ENCODE measurements at places on chromosomes 2 and 18.

DNA sequence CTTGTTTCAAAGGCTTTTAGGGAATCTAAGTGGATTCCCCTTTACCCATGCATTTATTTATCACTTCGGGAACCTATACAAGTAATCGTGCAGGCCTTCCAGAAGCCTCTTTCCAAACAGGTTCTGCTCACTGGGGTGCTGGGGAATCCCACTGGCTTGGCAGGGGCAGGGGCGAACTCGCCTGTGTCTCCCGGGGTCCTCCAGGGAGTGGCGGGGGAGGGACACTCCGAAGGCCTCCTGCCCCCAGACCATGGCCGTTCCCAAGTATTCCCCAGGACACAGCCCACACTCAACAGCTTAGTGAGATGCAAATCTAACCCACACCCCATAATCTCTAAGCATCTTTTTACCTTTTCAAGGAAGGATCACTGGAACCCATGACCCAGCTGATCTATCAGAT lies 6.5 kb downstream of the DNMT3A start:
- no peak for DNase-seq
- no peaks in the 10 kb centered on the region for H3K36me3 ChIP-seq
- H3K27ac ChIP-seq: no peak overlapping the region
- H3K4me3 ChIP-seq: no peak overlapping the region
- peaks cover 15% of the 10 kb centered on the region for H3K4me1 ChIP-seq
- H3K27me3 ChIP-seq: no peaks in the 10 kb centered on the region

DNA sequence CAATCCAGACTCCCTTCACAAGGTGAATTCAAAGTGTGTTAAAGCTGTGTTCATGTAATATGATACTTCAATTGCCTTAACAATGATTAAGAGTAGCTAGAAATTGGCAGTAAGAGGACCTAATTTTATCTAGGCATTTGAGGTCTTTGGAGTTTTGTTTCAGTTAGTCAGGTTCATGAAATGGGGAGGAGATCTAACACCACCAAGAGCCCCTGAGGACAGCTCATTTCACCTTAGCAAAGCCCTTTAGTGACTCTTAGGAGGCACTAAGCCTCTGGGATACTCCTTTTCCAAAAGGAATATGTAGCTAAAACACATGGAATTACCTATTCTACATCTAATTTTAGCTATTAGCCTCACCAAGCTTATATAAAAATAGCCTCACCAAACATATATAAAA lies 716.5 kb upstream of the RAB6C start:
- no peaks in the 10 kb centered on the region for H3K4me1 ChIP-seq
- H3K27ac ChIP-seq: no peak overlapping the region
- H3K36me3 ChIP-seq: no peaks in the 10 kb centered on the region
- H3K4me3 ChIP-seq: no peak overlapping the region

DNA sequence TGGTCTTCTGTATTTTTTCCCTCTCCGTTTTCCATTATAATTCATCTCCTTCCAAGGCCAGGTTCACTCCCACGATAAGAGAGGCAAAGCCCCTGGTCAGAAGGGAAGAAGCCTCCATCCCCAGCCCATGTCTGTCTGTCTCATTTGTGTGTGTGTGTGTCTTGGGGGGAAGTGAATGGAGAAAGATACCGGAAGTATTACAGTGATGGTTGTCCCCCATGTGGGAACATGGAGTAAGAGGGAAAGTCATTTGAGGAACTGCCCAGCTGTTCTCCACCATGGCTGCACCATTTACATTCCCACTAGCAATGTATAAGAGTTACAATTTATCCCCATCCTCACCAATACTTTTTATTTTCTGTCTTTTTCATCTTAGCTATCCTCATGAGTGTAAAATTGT lies 113.6 kb upstream of the ATP8B1 start:
- peaks cover 9% of the 10 kb centered on the region for H3K4me1 ChIP-seq
- H3K27ac ChIP-seq: peak overlapping the region; percentile 48
- H3K36me3 ChIP-seq: no peaks in the 10 kb centered on the region

DNA sequence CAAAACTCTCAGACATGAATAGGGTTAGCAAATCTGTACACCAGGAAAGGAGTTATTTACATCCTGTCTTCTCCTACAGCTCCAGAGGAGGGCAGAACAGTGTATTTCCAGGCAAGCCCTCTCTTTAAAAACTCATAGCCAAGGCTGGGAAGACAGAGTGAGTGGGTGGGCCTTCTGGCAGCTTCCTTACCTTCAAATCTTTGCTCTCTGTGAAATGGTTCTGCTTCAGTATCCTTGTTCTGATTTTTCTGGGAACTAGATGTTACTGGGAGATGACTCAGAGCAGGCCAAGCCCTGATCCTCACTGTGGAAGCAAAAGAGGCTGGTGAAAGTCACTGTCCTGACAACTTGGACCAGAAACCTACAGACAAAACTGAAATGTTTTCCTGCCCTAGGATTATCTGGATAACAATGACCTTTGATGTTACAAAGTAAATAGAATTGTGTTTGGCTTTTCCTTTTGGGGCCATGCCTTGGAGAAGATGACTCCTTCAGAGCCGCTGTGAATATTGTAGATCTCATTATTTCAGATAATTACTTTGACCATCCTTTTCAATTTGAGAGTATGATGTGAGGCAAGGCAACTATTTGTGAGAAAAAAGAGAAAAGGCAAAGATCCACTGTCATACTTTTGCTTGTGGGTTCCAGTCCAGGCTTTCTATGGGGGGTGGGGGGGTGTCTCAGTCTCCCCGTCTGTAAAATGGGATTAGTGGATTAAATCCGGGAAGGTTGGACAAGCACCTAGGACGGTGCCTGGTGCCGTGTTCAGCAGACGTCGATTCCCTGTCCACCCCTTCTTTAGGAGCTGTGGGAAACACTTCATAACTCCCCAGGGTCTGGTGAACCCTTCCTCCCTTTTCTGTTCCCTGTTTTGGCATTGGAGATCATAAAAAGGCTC lies 644 bp upstream of the QPCT start:
- no peak overlapping the region for H3K4me3 ChIP-seq
- no peak for DNase-seq
- no peaks in the 10 kb centered on the region for H3K36me3 ChIP-seq
- no peaks in the 10 kb centered on the region for H3K27me3 ChIP-seq

GRCh38 chr18:48723016-48723415 lies 184.2 kb downstream of the CTIF start:
- H3K27ac ChIP-seq: no peak overlapping the region
- DNase-seq: no peak
- H3K4me3 ChIP-seq: no peak overlapping the region
- no peaks in the 10 kb centered on the region for H3K36me3 ChIP-seq

GRCh38 chr2:168466190-168466737 lies 10.2 kb downstream of the CERS6 start:
- peaks cover 50% of the 10 kb centered on the region for H3K4me1 ChIP-seq
- DNase-seq: no peak
- no peaks in the 10 kb centered on the region for H3K36me3 ChIP-seq
- H3K27me3 ChIP-seq: no peaks in the 10 kb centered on the region

GRCh38 chr2:46498681-46499080 lies 19.3 kb downstream of the TMEM247 start:
- no peak overlapping the region for H3K27ac ChIP-seq
- H3K4me3 ChIP-seq: no peak overlapping the region
- peaks cover 8% of the 10 kb centered on the region for H3K4me1 ChIP-seq
- peaks cover 11% of the 10 kb centered on the region for H3K27me3 ChIP-seq
- H3K36me3 ChIP-seq: no peaks in the 10 kb centered on the region

GRCh38 chr2:18169121-18169892 lies 290.8 kb downstream of the KCNS3 start:
- H3K27me3 ChIP-seq: no peaks in the 10 kb centered on the region
- no peak for DNase-seq
- no peak overlapping the region for H3K4me3 ChIP-seq
- peaks cover 10% of the 10 kb centered on the region for H3K4me1 ChIP-seq
- no peak overlapping the region for H3K27ac ChIP-seq
- no peaks in the 10 kb centered on the region for H3K36me3 ChIP-seq

DNA sequence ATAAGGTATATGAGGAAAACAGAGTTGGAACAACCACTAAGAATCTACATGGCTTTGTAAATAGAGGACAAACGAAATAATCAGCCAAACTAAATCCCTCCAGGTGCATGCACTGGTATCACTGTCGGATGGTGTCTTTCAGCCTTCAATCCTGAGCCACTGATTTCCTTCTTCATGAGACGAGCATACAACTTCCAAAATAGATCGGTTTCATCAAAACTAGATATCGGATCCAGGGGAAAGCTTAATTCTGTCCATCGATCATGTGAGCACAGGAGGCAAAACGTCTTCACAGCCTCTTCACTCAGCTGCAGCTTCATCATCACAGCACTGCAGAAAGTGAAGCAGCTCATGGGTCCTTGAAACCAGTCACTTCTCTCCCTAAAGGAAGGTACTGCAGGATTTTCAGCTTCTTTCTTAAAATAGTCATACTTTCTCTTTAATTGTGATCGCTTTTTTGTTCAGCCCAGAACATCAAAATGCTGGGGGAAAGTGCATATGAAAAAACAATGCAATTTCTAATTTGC lies 80.5 kb downstream of the DTNB start:
- H3K4me1 ChIP-seq: no peaks in the 10 kb centered on the region
- H3K4me3 ChIP-seq: no peak overlapping the region
- H3K27ac ChIP-seq: no peak overlapping the region
- no peak for DNase-seq

GRCh38 chr18:6741232-6741663 lies 11.7 kb downstream of the ARHGAP28 start:
- H3K27ac ChIP-seq: peak overlapping the region; percentile 64
- no peak overlapping the region for H3K4me3 ChIP-seq
- H3K36me3 ChIP-seq: no peaks in the 10 kb centered on the region
- no peak for DNase-seq
- H3K27me3 ChIP-seq: no peaks in the 10 kb centered on the region
- no peaks in the 10 kb centered on the region for H3K4me1 ChIP-seq

DNA sequence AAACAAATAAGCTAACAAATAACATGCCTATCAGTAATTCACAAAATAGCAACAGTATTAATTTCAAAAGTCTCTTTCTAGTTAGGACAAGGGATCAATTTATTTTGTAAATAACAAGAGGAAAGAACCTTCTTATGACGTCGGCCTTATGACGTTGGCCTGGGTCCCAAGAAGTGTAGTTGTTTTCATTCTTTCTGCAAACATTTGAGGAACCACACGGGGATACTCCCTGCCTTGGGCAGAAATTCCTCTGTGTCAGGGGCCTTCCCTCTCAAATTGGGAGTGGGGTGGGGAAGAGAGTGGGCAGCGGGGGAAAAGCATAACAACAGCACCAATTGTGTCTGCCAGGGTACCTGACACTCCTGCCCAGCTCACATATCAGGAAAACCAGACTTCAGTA lies 1.3 kb downstream of the CCDC68 start:
- peaks cover 3% of the 10 kb centered on the region for H3K27me3 ChIP-seq
- H3K36me3 ChIP-seq: no peaks in the 10 kb centered on the region
- DNase-seq: peak; percentile 27
- H3K27ac ChIP-seq: peak overlapping the region; percentile 92

GRCh38 chr18:10936176-10937053 lies 213.0 kb downstream of the PIEZO2 start:
- no peak for DNase-seq
- no peaks in the 10 kb centered on the region for H3K4me1 ChIP-seq
- H3K27ac ChIP-seq: no peak overlapping the region
- H3K27me3 ChIP-seq: no peaks in the 10 kb centered on the region

Measured in transverse colon (tissue), 4 donors.